ENCODE measurements at places on chromosomes 16 and 17.

DNA sequence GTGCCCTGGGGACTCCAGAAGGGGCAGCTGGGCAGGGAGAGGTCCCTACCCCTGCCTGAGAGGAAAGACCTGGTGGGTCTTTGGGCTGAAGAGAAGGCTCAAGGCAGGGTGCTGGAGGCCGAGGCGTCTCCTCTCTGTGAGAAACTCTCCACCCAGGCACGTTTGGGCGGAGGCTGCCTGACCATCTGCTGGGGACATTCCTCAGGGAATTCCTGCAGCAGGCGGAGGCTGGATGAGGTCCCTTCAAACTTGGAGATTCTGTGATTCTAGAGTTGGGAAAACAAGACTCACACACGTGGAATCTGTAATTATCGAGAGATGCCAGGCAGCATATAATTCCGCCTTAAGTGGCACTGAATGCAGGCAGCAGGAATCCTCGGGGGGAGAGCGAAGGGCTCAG, 21.1 kb upstream of the PHF12 start:
- DNase-seq, result no peak

- no peak for DNase-seq
These were observed 4.6 kb downstream of the INPP5K start for GRCh38 chr17:1511756-1512321.

DNA sequence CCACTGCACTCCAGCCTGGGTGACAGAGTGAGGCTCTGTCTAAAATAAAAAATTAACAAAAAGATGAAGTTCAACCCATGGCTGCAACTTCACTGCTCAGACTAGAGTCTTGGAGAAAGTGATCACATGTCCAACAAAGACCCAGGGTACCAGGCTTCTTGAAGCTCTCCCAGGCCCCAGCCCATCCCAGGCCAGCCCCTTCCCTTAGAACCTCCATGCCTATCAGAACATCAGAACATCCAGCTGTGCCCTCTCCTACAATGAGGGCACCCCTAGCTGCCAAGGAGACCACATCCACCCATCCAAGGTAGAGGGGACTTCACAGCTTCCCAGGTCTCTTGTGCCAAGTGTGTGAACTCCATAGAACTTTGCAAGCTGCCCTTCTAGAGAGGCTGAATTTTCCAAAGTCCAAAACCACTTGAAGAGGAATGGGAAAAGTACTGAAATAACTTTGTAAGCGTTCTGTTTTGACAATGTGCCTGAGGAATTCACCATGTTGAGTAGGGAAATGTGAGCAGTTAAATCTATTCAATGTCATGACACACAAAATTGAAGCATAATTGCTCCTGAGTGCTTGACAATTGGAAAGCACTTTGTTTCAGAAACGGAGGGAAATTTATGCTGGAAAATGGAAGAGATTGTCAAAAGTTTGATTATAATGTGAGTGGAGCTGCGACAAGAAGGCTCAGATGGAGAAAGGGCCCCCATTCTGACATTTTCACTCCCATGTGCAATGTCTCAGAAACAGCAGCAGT, 230.4 kb downstream of the ZNF423 start:
- DNase-seq, result no peak

DNA sequence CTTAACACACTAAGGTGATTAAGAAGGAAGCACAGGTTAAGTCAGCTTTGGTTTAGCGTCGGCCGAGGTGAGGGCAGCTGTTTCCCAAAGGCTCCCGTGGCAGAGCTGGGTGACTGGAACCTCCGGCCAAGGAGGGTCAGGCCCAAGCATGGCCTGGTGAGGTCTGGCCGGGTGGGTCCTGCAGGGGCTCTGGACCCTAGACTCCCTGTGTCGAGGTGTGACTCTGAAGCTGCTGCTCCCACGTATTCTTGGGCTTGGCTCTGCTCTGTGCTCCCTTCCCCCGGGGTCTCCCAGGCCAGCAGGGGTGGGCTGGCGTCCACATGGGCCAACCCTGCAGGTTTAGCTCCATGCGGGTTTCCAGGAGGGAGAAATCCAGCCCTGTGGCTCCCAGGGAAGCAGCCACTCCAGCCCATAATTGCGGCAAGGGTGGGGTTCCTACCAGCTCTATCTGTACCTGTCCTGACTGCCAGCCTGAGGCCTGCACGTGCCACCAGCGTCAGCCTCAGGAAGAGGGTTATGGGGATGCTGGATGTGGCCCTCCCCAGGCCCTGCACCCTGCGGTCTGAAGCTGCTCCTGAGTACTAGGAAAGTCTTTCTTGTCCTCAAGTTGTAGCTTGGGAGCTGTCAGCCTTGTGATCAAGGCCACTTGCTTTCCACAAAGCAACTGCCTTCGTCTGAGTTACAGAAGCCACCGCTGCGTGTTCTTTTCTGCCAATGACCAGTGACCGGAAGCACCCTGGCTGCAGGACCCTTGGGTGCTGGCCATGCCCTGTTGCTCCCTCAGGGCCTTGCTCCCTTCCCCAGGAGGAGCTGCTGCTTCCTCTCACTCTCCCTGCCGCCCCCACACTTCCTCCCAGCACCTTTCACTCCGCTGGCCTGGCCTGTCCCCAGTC, 4.8 kb downstream of the CDK5R1 start:
- DNase-seq, result no peak

GRCh38 chr17:80631142-80632045, 86.8 kb downstream of the RPTOR start:
- DNase-seq, result no peak

GRCh38 chr17:61656721-61657217, 65.8 kb upstream of the NACA2 start:
- no peak for DNase-seq

- DNase-seq, result no peak
These were observed 49.3 kb upstream of the WSB1 start for GRCh38 chr17:27244491-27245223.

GRCh38 chr17:65243838-65244625, 106.9 kb downstream of the RGS9 start:
- no peak for DNase-seq

GRCh38 chr17:28665994-28666393, 4.0 kb downstream of the SUPT6H start:
- no peak for DNase-seq

DNA sequence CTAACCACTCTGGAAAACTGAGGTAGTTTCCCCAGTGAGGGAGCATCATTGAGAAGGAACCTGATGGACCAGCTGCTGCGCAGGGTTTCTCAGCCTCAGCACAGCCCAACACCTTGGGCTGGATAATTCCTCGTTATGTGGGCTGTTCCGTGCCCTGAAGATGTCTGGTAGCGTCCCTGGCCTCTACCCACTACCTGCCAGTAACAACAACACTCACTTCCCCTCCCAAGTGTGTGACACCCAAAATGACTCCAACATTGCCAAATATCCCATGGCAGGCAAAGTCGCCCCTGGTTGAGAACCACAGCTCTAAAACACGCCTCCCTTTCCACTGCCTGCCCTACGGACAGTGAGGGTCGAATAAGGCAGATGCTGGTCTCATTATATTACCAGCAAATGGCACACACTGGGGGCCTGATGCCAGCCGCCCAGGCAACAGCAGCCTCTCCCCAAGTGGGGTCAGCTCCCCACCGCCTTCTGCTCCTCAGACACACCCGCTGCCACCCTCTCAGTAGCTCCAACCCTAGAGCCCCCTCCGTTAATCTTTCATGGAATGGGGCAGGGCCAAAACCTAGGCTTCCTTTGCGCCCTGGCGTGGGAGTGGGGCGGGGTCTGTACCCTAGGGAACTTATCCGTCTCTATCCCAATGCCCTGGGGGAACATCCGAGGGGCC, 1.0 kb downstream of the RHBDF2 start:
- DNase-seq, result no peak

DNA sequence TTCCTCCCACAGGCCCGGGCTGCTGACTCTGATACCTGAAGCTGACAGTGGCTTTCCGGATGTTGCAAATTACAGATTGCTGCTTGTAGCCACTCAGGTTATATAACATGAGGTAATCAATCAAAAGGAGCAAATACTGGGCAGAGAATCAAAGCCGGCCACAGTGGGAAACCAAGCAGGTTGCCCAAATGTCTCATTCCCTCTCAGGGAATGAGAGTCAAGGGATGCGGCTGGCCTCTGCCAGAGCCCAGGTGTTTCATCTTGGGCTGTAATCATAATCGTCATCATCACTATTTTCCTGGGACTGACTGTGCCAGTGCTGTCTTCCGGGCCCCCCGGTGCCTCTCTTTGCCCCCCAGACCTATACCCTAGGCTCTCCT, 292.4 kb upstream of the FOXF1 start:
- no peak for DNase-seq

DNA sequence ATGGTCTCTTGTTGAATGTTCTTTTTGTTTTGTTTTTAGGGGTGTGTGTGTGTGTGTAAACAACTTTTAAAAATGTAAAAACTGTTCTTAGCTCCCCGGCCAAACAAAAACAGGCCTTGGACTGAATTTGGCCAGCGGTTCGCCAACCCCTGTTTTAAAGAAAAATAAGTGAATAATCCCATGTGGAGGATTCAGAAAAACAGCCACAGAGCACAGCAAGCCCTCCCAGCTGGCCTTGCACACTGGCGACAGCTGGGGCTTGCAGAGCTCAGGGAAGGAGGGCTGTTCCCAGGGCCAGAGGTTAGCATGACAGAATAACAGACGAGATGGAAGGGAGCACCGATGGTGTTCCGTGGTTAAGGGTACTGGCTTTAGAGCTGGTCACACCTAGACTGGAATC, 39.0 kb downstream of the EMP2 start:
- DNase-seq, result no peak

DNA sequence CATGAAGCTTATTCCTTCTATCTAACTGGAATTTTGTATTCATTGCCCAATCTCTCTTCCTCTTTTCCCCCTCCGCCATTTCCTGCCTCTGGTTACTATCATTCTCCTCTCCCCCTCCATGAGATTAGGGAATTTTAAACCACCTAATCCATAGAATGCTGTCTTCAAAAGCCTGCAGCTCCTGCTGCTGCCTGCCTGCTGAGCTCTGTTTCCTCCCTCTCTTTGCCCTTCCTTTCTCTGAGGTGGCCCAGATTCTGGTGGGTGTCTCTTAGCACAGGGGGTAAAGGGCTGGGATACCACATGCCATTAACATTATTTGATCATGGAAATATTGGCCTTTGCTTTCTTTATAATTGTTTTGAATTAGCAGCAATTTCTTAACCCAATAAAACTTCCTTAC, 241.6 kb downstream of the CNTNAP4 start:
- DNase-seq, result no peak

DNA sequence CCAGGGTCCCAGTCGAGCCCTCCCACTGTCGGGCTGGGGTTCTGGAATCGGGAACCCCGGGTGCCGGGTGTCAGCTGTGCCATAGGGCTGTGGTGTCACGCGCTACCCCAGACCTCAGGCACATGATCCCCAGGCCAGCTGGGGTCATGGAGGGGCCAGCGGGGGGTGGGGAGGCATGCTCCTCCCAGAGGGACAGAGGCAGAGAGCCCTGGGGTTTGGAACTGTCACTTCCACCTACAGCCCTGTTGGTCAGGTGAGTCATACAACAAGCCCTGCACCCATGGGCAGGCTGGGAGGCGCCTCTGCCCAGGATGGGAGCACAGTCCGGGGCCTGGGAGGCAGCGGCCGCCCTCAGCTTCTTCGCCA, 63.0 kb downstream of the BAIAP2 start:
- DNase-seq, result no peak

GRCh38 chr17:83185023-83186002, 105.9 kb downstream of the METRNL start:
- DNase-seq, result no peak

- no peak for DNase-seq
These were observed 9.4 kb upstream of the CEP20 start for GRCh38 chr16:15897834-15898254.

GRCh38 chr17:47896672-47897490, 845 bp downstream of the SP2 start:
- DNase-seq, result no peak

- DNase-seq, result no peak
These were observed 13.6 kb downstream of the C16orf86 start for GRCh38 chr16:67679935-67680897.

- DNase-seq, result no peak
These were observed 2.2 kb downstream of the CLDN9 start for GRCh38 chr16:3014971-3015370.

DNA sequence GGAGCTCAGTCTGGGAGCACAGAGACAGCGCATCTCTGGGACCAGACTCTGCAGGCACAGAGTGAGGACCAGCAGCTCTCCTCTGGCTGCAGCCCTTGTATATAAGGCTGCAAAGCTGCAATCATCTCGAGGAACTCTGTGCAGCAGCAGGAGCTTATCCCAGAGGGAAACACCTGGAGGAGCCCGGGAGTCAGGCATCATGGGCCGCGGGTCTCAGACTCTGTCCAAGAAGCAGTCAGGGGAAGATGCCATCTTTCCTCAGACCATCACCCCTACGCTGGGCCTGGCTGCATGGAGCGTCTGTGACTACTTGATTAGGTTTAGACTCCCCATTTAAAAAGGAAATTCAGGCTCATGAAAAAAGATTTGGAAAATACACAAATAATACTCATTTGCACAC, 122.0 kb downstream of the IRF8 start:
- DNase-seq, result no peak

DNA sequence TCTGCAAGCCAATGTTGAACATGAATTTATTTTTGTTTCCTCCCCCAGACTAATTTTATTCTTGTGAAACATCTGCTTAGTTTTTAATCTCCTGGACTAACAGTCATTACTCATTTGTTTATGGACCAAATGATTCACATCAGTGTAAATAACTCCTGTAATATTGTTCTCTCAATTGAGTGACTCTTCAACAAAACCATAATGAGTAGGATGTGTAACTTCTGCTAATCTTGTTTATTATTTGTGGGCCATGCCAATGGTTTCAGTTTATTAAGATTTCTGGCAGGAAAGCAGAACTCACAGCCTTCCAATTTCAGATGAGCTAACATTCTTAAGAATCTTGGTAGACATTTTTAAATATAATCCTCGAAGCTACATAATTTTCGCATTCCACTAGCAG, 1216.3 kb upstream of the GOT2 start:
- no peak for DNase-seq

DNA sequence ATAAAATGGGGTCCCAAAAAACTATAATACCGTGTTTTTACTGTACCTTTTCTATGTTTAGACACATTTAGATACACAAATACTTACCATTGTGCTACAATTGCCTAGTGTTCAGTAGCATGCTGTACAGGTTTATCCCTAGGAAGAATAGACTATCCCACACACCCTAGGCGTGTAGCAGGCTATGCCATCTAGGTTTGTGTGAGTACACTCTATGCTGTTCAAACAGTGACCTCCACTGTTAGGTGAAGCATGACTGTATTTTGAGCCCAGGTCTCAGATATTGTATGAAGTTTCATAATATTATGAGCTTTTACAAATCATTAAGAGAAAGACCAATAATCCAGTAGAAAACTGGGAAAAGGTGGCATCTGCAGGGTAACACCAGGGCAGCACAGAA, 23.6 kb downstream of the MILR1 start:
- no peak for DNase-seq

DNA sequence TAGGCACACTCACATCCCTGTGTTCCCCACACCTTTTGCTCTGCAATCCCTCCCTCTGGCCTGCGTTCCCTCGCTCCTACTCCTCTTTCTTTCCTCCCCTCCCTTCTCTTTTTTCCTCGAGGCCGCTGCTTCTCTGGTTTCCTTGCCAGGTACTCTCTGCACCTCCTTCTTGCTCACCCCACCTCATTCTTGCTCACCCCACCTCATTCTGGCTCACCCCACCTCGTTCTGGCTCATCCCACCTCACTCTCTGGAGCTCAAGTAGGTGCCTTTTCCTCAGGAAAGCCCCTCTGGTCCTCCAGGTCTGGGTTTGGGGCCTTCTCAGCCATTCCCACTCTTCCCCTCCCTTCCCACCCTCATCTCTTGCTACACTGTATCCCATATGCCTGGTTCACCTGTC, 103.5 kb downstream of the PLCG2 start:
- DNase-seq, result no peak

GRCh38 chr16:57569306-57569946, 27.0 kb downstream of the ADGRG5 start:
- no peak for DNase-seq

All from GOT3 (cell line).